NT2/D1 (cell line): ENCODE measurements at places on chromosomes 12 and 14.

- no peak for DNase-seq
Measured at GRCh38 chr12:49033611-49034285, 15.2 kb upstream of the PRKAG1 start.

- DNase-seq: no peak
Measured at GRCh38 chr12:132089407-132089910, 54.7 kb downstream of the DDX51 start.

- DNase-seq: no peak
Measured at GRCh38 chr14:99961826-99962518, 103.2 kb upstream of the EVL start.

GRCh38 chr12:79127271-79127751 lies 262.7 kb downstream of the SYT1 start:
- DNase-seq: no peak

- DNase-seq: no peak
Measured at GRCh38 chr12:49612210-49612609, 6.8 kb upstream of the FAM186B start.

DNA sequence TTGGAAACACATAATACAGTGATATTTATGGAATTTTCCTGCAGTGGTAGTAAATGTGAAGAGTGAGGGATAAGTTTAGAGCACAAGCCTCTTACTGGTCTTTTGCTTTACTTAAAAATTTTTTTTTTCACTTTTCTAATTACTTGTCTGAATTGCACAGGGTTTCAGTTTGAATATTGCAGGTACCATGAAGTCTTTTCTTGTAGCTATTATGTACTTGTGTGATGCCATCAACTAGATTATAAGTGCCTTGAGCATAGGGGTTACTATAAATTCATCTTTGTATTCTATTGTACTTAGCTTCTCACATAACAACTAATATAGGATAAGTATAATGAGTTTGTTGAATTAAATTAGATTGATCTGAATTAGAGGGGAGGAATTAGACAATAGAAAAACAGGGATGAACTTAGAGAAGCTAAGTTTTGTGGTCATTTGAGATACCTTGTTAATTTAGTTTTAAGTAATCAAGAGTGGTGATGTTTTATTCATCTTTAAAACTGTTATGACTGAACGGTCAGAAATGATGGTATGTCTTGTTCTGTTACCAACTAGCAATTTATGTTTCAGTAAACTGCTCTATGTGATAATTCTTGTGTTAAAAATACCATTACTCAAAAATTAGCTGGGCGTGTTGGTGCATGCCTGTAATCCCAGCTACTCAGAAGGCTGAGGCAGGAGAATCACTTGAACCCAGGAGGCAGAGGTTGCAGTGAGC lies 42.1 kb downstream of the CCDC91 start:
- no peak for DNase-seq

DNA sequence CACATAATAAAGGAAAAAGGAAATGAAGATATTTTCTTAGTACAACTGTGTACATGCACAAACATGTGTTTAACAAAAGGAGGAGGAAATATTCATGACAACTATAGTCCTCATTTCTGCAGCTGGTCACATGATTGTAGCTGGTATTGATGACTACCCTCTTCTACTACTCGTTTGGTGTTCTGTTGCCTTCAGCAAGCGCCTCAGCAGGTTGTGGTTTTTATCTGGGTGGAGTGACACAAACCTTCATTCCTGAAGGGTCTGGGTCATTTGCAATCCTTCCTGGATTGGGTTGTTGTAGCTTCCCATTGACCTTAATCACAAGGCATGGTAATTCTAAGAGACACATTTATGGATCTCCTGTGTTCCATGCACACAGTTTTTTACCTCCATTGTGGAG lies 1009.9 kb upstream of the USP15 start:
- DNase-seq: no peak

- DNase-seq: no peak
Measured at GRCh38 chr12:132246997-132247717, 82.2 kb downstream of the GALNT9 start.

DNA sequence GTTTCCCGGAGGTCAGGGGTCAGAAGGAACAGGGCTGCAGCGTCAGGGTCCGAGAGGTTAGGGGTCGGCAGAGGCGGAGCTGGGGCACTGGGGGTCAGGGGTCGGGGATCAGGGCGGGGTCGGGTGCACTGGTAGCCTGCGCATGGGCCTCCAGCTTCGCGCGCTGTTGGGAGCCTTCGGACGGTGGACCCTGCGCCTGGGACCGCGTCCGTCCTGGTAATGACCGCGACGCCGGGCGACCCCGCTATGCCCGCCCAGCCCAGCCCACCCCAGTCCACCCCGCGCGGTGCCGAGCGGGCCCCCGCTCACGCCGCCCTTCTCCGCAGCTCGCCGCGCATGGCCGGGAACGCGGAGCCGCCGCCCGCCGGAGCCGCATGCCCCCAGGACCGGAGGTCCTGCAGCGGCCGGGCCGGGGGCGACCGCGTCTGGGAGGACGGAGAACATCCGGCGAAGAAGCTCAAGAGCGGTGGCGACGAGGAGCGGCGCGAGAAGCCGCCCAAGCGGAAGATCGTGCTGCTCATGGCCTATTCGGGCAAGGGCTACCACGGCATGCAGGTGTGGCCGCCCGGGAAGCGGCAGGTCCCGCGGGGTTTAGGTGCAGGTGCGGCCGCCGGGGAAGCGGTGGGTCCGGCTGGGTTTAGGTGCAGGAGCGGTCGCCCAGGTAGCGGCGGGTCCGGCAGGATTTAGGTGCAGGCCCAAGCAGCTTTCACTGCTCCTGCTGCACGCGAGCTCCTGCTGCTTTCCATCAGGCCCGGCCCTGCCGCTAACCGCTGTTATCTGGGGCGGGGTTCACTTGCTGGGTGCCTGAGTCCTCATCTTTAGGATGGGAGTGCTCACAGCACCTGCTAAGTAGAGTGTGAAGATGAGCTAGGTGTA lies 743 bp downstream of the PUS1 start:
- no peak for DNase-seq

- DNase-seq: no peak
Measured at GRCh38 chr12:107406932-107407331, 278.7 kb upstream of the PWP1 start.
